ENCODE measurements at places on chromosomes 2 and 18. TPM values are rescaled to one million over a fixed set of nuclear protein-coding genes. Genes with fewer than 3 reads are reported as not detected.

- DNase-seq, result no peak
Measured at GRCh38 chr2:182587831-182588230, 128.2 kb upstream of the DNAJC10 start.

DNA sequence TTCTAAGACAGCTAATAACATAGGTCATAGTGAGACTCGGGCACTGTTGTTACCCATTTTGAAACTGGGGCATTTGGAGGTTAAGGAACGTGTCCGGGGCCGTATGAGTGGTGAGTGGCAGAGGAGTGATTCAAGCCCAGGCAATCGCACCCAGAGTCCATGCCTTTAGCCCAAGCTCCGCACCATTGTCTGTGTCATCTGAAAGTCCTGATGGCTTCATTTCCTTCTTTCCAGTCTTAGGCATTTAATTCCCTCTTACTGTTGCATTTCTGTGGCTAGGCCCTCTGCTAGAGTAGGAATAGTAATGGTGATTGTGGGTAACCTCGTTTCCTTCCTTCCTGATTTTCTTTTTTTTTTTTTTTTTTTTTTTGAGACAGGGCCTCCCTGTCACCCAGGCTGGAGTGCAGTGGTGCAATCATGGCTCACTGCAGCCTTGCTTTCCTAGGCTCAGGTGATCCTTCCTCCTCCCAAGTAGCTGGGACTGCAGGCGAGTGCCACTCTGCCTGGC, 49.8 kb upstream of the ASB1 start:
- peak; percentile 54 for DNase-seq

The CCDC88A gene
- total RNA-seq, result 15.9 TPM

DNA sequence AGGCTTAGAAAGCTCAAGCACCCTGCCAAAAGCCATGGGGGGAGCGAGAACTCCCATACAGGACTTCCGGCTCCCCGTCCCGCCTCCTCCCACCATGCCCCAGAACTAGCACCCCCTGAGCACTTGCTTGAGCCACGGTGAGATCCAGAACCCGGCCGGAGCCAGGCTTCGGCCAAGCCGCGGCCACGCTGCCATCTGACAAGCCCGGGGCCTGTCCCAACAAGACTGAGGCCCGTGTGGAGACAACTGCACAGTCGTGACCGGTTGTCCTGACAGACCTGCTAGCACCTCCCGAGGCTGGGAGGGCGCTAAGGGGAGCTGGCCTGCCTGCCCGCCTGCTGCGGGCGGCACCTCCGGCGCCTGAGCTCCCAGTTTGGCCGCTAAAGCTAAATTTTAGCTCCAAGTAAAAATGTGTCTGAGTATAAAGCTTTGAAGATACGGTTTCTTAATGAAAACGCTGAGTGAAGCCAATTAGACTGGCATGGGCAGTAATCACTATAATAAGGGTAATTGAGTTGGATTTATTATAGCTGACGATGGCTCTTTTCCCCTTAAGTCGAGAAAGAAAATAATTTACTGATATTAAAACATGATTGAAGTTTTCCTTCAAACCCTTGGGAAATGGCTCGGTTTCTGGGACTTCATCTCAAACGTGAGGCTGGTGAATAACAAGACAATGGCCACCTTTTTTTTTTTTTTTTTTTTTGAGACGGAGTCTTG, 78.3 kb upstream of the ODC1 start:
- no peak for DNase-seq

The SOWAHC gene
- 0.09 TPM for total RNA-seq

The RNASEH1 gene
- 32.9 TPM for total RNA-seq

DNA sequence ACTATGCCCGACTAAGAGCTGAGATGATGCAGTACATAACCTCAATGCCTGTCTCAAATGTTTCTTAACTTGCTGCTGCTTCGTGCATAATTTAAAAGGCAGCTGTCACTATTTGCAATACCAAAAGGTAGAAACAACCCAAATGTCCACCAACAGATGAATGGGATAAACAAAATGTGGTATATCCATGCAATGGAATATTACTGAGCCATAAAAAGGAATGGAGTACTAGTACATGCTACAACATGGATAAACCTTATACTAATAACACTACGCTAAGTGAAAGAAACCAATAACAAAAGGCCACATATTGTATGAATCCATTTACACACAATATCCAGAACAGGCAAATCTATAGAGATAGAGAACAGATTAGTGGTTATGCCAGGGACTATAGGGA, 13.0 kb upstream of the DGKD start:
- DNase-seq, result no peak

The FAM124B gene
- 0.15 TPM for total RNA-seq

The ALPI gene
- not detected for total RNA-seq

The SMYD1 gene
- not detected for total RNA-seq

- DNase-seq, result no peak
Measured at GRCh38 chr2:189819297-189819704, 35.1 kb downstream of the PMS1 start.

The SLC11A1 gene
- 0.18 TPM for total RNA-seq

The CD8A gene
- 686 TPM for total RNA-seq

- DNase-seq, result no peak
Measured at GRCh38 chr2:42368817-42369531, 8.0 kb upstream of the COX7A2L start.

- DNase-seq, result no peak
Measured at GRCh38 chr2:112718863-112719370, 1.9 kb upstream of the NT5DC4 start.

- DNase-seq, result no peak
Measured at GRCh38 chr18:75160364-75160763, 48.6 kb downstream of the PTGR3 start.

DNA sequence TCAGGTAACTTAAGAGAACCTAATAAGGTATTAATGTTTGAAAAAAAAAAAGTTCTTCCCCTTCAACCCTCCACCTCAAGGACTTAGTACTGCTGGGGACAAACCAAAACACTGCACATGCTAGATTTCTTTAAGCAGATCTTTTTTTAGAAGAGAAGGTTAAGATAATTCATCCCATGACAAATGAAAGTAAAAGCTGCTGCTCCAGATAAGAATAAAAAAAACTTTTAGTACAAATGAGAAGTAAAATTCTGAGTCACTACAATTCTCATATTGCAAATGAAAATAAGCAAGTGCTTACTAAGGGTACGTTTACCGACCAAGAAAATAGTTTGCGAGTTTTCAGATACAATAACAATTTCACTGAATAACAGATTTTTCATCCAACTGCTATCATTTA, 8.9 kb downstream of the STAM2 start:
- no peak for DNase-seq

DNA sequence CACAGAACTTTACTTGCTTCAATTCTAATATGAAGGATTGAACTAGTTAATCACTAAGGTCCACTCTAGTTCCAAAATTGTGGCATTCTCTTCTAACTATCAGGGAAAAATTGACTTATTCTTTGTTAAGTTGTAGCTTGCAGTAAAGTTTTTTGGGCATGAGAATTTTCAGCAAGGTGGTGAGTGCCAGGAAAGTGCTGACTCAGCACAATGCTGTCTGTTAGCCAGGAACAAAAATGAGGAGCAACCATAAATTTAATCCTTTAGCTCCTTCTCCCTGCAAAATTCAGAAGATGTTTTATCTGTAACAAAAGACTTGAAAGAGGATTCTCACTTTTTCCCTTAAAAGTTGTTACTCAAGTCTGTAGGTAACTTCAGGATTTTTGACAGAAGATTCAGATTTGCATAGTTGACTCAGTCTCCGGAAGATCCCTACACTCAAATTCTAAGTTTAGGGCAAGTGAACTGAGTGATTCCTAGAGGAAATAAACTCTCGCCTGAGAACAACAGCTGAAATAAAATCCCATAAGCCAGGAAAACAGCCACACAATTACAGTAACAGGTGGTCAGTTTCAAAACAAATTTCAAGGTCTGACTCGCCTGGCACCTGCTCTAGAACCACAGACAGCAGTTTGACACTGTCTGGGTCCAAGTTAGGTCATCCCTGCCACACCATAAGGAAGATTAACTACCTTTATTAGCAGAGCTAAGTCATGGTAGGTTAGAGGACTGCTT, 20.2 kb upstream of the DARS1 start:
- DNase-seq, result no peak

DNA sequence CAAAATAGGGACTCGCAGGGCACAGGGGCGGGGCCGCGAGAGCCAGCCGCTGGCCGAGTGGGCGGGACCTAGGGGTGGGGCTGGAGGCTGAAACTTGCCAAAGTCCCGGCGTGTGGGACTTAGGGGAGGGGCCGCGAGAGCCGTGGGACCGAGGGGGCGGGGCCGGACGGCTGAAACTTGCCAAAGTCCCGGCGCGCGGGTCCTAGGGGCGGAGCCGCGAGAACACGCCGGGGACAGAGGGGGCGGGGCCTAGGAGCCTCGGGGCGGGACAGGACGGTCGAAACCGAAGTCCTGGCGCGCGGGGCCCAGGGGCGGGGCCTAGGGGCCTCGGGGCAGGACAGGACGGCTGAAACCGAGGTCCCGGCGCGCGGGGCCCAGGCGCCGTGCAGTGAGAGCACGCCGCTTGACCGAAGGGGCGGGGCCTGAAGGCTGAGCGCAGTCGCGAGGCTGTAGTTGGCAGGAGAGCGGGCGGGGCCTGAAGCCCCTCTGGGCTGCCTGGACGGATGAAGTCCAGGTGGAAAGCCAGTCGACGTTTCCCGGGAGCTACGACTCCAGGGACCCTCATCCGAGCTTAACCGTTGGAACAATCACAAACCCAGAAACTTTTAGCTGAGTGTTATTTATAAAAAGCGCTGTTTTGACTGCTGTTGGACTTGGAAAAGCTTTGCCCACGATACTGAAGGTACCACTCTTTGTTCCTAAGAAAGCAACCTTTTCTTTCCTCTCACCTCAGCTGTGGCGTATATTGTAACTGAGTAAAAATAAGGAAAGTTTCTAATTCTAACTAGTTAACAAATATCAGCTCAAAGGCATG, 475 bp upstream of the BARD1 start:
- peak; percentile 100 for DNase-seq

DNA sequence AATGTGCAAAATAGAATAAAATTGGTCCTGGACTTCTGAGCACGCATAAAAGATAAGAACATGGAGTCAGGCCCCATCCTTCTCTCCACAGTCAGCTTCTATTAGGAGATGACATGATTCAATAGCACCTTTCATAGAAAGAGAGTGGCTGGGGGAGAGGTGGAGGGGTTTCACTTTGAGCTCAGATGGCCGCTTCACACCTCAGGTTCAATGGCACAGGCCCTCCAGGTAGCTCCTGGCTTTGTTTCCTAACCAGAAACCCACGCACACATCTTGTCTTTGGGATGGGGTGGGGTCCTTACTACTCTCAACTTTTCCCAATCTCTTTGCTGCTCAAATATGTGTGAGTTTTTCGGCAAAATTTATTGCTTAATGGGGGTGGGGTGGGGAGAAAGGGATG, 332.3 kb downstream of the CLIP4 start:
- DNase-seq, result no peak

GRCh38 chr2:60966507-60967405, 50.8 kb upstream of the PEX13 start:
- no peak for DNase-seq

GRCh38 chr2:38128653-38129052, 52.7 kb upstream of the CYP1B1 start:
- DNase-seq, result no peak

The CCDC68 gene
- not detected for total RNA-seq

DNA sequence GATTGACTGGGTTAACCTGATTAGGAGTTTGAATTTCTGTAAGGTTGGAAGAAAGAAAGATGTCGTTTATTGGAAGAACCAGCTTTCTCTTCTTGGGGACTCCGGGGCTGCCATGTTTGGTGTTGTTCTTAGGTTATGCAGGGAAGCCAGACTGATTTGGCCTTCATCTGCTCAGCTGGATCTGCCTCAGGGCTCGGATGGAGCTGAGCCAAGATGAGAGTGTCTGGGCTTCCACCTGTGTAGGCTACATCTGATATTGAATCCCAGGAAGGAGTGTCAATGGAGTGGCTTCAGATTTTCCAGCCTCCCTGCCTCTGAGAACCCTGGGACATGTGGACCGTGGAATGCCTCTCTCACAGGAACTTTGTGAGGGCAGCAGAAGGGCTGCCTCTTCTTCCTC, 126.1 kb downstream of the WDSUB1 start:
- DNase-seq, result no peak

The IL37 gene
- total RNA-seq, result not detected

GRCh38 chr2:178677599-178677998, 129.6 kb downstream of the TTN start:
- no peak for DNase-seq

The DTNB gene
- total RNA-seq, result 23.7 TPM

GRCh38 chr18:21897811-21898210, 157.2 kb downstream of the MIB1 start:
- no peak for DNase-seq

- no peak for DNase-seq
Measured at GRCh38 chr2:215754546-215754945, 258.8 kb downstream of the MREG start.

The TMEM169 gene
- total RNA-seq, result 1.1 TPM

DNA sequence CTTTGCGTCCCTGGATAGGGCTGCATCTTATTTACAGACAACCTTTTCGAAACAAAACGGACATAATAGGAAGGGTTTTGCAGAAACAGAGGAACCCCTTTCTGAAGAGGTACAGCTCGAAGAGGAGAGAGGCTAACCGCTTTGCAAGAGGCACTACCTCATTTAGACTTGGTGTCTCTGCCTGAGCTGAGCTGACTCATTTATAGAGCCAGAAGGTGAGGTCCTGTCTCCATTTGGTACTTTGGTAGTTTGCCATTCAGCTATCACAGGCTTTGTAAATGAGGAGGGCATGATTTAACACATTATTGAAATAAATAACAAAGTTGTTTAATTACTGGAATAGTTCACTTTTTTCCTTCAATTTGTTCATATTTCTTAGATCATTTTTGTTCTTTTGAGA, 2.2 kb upstream of the NXPH2 start:
- DNase-seq, result no peak

GRCh38 chr2:120978359-120979050, 242.8 kb downstream of the GLI2 start:
- DNase-seq, result no peak

All from activated CD8-positive, alpha-beta memory T cell treated with anti-CD3 and anti-CD28 coated beads, Interleukin-2, amount 10 ng/mL, durations not matched to agents 7 days and 5 days (primary cell).